Stimulated activated CD4-positive, alpha-beta T cell treated with anti-CD3 and anti-CD28 coated beads, Interleukin-12 subunit alpha, Interleukin-12 subunit beta, amount 100 ng/mL, for 48 hours (primary cell): ENCODE measurements at places on chromosomes 3 and 15.

DNA sequence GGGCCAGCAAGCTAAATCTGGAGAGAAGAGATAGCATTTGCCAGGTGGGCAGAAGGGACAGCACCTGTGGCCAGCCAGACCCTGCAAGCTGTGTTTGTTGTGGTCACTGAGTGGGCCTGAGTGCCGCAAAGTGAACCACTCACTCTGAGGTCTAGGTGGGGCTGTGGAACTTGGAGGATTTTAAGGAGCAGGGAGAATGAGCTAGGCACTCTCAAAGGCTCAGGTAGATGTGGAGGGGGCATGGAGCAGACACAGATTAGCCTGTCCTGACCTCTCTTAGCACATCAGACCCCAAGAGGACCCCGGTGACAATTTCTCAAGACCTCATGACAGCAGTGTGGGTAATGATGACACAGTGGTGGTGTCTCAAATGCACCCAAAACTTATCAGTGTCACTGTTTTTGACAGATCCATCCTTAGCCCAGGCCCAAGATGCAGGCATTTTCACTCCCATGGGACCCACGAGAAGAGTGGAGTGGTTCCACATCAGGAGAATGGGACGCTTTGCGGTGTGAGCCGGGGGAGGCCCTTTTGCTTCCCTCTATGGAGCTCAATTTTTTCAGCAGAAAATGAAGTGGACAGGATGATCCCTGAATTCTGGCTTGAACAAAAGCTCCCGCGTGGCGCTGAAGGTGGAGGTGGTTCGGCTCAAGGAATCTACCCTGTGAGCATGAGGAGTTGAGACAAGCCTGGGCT, 43.8 kb upstream of the TLE3 start:
- DNase-seq, result no peak

DNA sequence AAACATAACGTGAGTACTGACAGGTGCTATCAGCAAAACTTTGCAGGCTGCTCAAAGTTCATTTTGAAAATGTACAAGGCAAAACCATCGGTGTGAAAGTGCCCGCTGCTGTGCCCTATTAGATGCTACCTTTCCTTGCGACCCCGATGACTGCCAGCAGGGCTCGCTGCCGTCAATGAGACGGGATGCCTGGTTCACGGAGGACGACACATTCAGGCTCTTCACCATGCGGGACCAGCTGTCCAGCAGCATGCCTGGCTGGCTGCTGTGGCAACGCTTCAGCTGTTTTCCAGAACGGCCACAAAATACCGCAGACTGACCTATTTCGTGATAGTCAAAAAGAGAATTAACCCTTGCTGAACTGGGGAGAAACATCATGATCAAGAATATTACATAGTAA, 92.7 kb upstream of the OCA2 start:
- DNase-seq, result no peak

DNA sequence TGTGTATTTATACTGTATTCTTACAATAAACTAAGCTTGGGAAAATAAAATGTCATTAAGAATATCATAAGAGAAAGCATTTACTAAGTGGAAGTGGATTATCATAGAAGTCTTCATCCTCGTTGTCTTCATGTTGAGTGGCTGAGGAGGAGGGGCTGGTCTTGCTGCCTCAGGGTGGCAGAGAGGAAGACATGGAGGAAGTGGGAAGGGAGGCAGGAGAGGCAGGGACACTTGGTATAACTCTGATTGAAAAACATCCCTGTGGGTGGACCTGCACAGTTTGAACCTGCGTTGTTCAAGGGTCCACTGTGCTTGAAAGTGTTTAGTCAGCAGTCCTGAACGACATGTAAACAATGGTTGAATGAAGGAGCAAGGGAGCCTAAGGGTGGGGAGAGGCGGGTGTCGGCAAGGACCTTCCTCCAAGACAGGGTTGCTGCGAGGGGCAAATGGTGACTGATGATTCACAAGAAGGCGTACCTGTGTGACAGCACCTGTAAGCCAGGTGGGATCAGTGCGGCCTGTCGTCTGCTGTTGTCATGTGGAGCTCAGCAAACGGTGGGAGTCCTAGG, 103.8 kb upstream of the KLF13 start:
- DNase-seq, result no peak

DNA sequence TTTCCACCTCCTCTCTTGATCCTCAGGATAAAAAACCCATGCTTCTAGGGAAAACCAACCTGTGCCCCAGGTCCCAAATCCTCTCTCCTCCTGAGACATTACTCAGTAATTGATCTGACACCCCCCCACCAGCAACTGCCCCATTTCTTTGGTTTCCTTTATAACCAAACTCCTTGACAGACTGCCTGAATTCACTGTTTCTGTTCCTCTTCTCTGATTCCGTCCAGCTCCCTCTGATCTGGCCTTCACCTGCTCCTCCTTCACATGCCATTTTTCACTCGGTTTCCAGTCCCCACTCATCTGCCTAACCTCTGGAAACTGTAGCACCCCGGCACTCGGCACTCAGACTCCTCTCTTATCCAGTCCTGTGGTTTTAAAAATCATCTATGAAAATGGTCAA, 2.1 kb downstream of the CCDC51 start:
- DNase-seq, result no peak

DNA sequence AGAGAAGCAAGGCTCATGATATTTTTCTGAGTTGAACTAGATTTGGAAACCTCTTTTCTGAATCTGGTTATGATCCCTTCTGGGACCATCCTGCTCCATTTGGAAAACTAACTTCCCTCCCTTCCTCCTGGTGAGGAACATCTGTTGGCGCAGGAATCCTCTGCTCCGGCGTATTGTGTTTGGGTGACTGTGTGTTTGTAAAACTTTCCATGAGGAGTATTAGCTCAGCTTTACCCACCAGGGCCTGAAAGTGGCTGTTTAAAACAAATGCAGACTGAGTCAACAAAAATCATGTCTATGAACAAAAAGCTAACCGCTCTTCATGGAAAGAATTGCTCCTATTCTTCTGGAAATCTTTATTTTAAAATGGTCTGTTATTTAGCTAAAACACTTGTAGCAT, 17.7 kb downstream of the STARD9 start:
- no peak for DNase-seq

DNA sequence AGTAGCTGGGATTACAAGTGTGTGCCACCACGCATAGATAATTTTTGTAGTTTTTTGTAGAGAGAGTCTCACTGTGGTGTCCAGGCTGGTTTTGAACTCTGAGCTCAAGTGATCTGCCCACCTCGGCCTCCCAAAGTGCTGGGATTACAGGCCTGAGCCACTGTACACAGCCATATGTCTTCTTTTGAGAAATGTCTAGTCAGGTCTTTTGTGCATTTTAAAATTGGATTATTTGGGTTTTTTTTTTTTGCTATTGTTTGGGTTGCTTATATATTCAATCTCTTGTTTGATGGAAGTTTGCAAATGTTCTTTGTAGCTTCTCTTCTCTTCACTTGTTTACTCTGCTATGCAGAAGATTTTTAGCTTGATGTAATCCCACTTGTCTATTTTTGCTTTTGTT, 6.2 kb upstream of the ARPP19 start:
- DNase-seq, result no peak

GRCh38 chr3:54510506-54510905, 388.2 kb downstream of the CACNA2D3 start:
- DNase-seq, result no peak

DNA sequence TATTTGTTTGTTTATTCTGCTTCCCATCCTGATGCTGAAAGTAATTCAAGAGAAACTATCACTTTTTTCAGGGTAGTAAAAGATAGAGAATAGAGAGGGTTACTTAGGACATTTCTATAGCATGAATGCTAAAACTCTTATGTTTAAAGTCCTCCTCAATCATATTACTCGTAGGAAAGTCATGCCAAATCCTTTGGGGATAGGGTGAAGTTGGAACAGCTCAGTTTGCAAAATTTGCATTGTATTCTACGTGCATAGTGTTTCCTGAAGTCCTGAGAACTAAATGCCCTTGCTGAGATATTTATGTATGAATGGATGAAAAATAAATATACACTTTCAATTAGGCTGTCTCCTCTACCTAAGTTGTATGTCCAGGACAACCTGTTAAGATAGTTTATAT, 14.6 kb downstream of the PLSCR5 start:
- no peak for DNase-seq

- DNase-seq, result no peak
These were observed 21.6 kb downstream of the COL8A1 start for GRCh38 chr3:99659951-99660350.

- DNase-seq, result no peak
These were observed 62.2 kb downstream of the SMAD6 start for GRCh38 chr15:66764072-66764786.

GRCh38 chr15:73367624-73368300, 996 bp downstream of the HCN4 start:
- DNase-seq, result no peak

- no peak for DNase-seq
These were observed 196.5 kb downstream of the KLF13 start for GRCh38 chr15:31523027-31523654.

- DNase-seq, result no peak
These were observed 195.1 kb downstream of the ZPLD1 start for GRCh38 chr3:102629943-102630342.

DNA sequence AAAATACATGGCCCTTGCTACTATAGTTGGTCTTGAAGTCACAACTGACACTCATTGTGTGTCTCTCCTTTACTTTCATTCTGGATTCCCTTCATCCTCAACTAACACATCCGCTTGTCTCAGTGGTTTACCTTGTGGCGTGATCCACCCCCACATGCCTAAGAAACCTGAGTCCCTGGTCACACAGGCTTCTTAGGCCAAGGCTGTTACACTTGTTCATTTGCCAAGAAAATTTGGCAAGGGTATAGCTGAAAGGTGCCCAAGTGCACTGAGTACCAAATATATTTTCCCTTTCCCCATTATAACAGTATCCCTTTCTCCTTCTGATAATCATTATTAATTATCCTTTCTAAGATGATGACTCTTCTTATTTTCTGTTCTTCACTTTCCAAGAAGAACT, 207.6 kb upstream of the STAC start:
- DNase-seq, result no peak

GRCh38 chr15:60804986-60805949, 326.3 kb upstream of the ICE2 start:
- DNase-seq, result no peak

- peak; percentile 44 for DNase-seq
These were observed 8.3 kb upstream of the CSPG4 start for GRCh38 chr15:75720787-75721479.

- no peak for DNase-seq
These were observed 116.6 kb upstream of the NR2F2 start for GRCh38 chr15:96213896-96214295.

GRCh38 chr3:42639192-42639591, 14.3 kb upstream of the ZBTB47 start:
- DNase-seq, result no peak

DNA sequence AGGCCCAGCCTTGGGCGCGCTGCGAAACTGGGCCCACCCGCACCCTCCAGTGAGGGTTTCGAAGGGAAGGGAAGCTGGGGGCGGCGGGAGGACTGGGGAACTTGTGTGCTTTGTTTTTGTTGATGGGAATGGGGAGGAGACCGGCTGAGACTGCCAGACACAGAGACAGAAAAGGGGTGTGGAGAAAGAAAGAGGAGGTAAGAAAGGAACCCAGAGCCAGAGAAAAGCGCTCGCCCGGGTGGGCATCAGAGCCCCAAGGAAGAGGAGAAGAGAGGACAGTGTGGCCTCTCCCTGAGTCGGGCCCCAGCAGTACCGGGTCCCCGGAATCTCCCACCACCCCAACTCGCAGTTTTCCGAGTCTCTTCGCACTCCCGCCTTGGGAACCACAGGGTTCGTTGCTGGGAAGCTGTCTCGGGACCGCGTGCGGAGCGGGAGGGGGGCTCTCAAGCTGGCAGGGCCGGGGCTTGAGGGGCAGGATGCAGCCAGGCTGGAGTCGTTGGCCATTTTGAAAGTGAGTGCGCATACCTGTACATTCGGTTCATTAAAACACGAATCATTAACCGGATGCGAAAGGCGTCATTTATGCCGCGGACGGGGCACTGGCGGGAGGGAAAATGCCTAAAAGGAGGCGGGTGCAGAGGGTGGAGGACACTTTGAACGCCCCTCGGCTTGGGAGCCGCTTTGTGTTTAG, 3.1 kb downstream of the SKOR1 start:
- DNase-seq, result no peak

DNA sequence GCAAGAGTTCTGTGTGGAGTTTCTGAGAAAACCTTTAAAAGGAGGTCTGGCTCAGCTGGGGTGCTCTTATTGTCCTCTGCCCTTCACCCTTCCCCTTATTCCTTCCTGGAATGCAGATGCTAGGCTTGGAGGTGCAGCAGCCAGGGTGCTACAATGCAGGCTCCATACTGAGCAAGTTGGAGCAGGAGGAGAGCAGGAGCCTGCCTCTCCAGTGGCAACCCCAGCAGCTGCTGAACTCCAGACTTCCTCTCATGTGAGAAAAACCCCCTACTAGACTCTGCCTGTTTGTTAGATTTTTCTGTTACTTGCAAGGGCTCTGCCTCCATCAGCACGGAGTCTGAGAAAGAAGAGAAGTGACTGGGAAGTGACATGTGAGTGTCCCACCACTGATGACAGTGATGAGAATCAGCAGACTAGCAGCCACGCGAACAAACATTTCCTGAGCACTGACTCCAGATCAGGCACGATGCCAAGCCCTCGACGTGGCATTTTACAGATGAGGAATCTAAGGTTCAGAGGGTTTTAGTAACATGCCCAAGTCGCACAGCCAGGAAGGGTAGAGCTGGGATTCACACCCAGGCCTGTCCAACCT, 16.1 kb upstream of the RARRES1 start:
- DNase-seq, result no peak

GRCh38 chr15:74240002-74240568, 4.0 kb downstream of the CCDC33 start:
- no peak for DNase-seq

- DNase-seq, result no peak
These were observed 40.1 kb upstream of the MTMR10 start for GRCh38 chr15:31031471-31032067.

GRCh38 chr3:190671658-190672057, 157.8 kb downstream of the IL1RAP start:
- DNase-seq, result no peak

- no peak for DNase-seq
These were observed 45.3 kb downstream of the TOP2B start for GRCh38 chr3:25619382-25619781.

GRCh38 chr3:42742259-42742658, 30.8 kb downstream of the CCDC13 start:
- DNase-seq, result no peak

GRCh38 chr3:116118475-116119169, 326.7 kb downstream of the LSAMP start:
- DNase-seq, result no peak
